Activated CD4-positive, alpha-beta T cell treated with anti-CD3 and anti-CD28 coated beads for 24 hours (primary cell): ENCODE measurements at places on chromosomes 5 and 9.

- peak; percentile 81 for DNase-seq
Observed at GRCh38 chr9:136400038-136400834, at the start of gene SNAPC4. TSS of gene SNAPC4 (minus strand) at chr9:136400170. CDS start at chr9:136398428, 1,742 bp downstream.

DNA sequence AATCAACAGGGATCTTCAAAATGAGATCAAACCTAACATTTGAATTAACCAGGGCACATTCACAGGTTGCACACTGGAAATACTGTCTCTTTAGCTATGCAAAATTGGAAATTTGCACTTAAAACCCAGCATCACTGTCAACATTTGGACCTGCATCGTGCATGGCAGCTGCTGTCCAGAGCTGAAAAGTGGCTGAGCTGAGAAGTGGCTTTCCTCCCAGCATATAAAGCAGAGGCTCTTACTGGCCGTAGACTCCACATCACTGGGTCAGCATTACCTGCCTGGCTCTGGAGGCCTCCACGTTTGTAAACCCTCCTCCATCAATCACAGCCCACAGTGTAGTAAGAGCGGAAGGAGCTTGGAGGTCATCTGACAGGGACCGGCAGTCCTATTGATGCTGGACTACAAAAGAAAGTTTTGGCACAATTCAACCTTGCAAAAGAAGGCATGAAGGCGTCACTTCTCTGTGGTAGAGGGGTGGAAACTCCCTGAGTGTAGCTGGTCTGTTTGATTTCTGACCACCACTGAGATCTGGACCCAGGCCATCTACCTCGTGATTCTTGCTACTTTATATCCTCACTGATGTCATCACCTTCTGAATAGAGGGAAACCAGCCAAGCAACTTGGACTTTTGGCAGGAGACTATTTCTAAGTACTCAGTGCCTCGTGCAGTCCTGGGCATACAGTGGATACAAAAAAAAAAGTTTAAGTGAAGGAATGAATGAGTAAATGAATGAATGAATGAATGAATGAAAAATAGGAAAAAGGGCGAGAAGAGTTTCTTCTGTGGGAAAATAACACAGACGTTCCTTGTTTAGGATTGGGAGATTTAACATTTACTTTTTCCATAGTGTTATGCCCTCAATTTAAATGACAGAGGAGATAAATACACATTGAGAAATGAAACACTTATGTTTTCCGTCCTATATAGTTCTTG lies 14.8 kb downstream of the RASEF start:
- no peak for DNase-seq

DNA sequence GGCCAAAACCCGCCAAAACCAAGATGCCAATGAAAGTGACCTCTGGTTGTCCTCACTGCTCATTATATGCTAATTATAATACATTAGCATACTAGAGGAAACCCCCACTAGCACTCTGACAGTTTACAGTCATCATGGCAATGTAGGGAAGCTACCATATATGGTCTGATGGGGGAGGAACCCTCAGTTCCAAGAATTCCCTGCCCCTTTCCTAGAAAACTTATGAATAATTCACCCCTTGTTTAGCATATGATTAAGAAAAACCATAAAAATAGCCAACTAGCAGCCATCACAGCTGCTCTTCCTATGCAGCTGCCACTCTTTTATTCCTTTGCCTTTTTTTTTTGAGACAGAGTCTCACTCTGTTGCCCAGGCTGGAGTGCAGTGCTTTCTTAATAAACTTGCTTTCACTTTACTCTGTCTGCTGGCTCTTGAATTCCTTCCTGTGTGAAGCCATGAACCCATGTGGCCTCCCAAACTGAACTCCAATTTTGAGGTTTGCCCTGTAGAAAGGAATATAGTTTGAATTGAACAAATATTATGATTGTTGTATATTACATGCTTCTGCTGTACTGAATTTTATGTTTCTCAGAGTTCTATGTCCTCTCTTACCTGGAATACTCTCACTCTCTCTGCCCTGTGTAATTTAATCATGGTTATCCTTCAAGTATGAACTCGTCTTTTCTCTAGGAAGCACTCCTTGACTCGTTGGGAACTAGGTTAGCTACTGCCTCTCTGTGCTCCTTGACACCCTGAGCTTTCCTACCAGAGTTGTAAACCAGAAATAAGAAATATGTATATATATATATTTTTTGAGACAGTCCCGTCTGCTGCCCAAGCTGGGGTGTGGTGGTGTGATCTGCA lies 59.8 kb downstream of the KIAA1958 start:
- DNase-seq: no peak

DNA sequence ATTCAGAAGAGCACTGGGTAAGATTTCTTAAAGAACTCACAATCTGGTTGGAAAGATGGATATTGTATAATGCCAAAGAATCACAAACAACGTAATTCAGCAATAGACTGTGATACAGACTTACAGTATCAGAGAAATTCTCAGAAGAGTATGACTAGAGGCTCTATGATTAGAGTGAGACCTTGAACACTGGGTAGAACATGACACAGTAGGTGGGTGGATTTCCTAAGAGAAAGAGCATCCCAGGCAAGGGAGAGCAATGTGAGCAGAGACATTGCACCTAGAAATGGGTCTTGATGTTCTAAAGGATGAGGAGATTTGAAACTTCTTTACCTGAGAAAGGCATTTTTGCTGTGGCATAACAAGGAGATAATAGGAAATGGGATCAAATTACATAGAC lies 27.3 kb upstream of the CAST start:
- DNase-seq: no peak

GRCh38 chr9:74117731-74118130 lies 379.4 kb upstream of the RORB start:
- no peak for DNase-seq

DNA sequence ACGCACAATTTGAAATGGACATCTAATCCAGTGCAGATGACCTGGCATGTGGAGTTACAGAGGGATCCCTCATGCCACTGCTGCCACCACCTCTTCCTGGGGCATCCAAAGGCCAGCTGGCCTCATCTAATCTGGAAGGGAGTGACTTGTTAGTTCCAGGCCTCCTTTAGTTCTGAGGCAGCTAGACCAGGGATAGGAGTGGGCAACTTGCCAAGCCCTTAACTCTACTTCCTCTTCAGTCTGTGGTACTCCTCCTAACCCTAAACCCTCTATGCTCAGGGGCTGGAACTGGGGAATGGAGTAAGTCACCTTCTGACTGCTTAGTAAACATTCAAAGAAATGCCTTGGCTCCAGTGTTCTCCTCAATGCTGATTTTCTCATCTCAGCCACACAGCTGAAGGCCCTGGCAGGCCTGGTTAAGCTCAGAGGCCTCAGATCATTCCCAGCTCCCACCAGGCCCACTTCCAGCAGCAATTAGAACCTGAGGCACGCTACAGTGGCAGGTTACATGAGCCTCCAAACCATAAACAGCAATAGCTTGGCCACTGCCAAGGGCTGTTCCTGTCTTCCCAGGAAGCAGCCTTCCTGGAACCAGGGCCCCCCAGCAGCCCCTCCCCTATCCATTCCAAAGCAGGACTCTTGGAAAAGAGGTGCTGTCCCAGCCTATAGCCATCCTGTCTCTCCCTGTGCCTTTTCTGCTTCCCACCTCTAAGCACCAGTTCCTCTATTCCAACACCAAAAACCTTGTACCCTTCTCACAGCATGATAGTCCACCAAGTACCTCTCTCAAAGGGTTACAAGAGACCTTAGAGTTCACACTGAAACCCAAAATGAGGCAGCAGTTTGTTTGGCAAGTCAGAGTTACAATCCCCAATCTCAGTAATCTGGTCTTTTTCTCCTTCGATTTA lies 2.0 kb downstream of the EIF4EBP3 start:
- DNase-seq: no peak
